Stimulated activated CD8-positive, alpha-beta memory T cell treated with anti-CD3 and anti-CD28 coated beads, Interleukin-2, amount 100 ng/mL, for 1 hour (primary cell): ENCODE measurements at places on chromosomes 1 and 21.

- DNase-seq: no peak
Observed at GRCh38 chr1:69650779-69651178, 83.1 kb downstream of the LRRC7 start.

DNA sequence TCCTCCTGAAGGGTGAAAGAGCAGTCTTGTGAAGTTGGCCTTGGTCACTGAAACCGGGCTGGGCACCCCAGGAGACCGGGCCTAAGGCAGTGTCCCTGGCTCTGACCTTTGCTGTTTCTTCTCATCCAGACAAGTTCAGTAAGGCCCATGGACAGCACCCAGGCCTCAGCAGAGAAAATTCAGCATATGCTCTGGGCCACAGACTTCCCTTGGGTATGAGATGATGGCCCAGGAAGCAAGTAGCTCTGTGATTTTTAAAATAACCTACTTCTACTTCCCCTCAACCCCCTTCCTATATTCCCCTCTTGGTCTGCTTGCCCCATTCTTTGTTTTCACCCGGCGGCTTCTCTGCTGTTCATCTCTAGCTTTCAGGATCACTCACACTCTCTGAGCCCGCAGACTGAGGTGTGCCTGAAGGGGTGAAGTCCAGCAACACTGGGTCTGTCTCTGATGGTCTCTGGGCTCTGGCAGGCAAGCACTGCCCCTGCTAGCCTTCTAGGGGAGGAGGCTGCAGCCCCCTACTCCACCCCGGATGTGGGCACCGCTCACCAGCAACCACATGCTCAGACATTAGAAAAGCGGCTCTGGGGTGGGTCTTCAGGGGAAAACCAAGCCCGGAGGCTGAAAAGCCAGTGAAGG lies 2.9 kb upstream of the GPR25 start:
- no peak for DNase-seq

DNA sequence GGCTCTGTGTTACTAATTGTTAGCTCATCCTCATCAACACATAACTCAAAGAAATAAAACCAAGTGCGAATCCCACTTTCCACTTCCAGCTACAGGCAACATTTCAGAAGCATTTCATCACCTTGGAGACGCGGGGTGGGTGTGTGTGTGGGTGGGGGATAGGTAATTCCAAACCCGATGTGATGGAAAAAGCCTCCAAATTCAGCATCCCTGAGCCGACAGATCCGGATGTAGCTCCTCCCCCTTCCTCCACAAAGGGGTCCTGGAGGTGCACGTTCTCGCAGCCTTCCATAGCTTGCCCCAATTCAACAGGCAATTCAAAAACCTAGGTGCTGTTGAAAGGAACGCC lies 486 bp downstream of the HSPA13 start:
- DNase-seq: no peak

GRCh38 chr1:109395602-109396512 lies 1.9 kb downstream of the SORT1 start:
- DNase-seq: no peak

DNA sequence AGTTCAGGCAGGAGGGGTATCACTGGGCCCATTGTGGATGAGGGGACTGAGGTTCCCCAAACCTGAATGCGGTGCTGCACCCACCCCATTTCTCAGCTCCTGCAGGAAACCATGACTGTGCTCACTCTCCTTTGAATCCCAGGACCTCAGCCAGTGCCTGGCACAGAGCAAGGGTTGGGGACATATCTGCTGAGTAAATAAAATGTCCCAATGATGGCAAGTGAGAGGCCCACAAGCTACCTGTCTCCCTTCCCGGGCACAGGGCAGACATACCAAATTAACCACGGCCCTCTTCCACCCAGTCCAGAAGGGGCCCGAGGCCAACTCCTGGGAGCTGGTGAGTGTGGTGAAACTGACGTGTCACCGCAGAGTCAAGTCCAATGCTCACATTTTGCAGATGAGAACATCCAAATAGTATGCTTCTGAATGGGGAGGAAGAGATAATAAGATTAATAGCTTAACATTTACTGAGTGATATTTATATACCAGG lies 97.6 kb downstream of the EPHB2 start:
- no peak for DNase-seq

DNA sequence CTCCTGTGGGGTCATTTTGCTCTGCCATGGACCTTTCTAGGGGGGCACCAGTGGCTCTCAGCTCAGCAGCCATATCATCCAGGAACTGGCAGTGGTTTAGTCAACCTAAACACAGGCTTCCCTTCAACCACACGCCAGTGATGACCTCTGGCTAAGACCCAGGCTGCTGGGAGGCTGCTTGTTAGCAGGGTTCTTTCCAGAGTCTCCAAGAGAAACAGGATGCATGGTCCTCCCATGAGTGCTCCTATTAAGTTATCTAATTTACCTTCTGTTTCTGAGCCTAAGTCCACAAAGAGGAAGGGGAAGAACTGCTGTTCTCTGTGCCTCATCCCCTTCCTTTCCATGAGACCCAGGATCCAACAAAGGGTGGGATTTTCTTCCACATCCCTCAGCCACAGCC lies 137.3 kb upstream of the PLXNA2 start:
- no peak for DNase-seq

GRCh38 chr1:33244143-33244808 lies 12.0 kb upstream of the ZNF362 start:
- DNase-seq: no peak

GRCh38 chr1:64864018-64864940 lies 102.1 kb downstream of the JAK1 start:
- peak; percentile 36 for DNase-seq

DNA sequence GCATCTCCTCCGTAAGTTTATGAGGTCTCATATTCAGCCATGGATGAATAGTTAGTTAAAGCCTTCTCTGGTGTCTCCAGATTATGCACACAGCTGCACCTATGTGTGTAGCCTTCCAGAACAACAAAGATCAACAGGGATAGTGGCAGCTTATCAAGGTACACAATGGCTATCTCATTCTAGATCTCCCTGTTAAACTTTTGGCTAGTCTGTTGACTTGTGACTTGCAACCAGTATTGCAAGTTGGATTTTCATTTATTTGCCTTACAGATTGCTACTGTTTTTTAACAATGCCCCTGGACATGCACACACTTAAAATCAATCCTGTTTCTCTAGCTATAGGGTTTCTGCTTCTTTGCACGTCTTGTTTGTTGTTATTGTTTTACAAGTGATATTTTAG lies 363.2 kb downstream of the OMA1 start:
- no peak for DNase-seq

GRCh38 chr1:164707868-164708331 lies 148.9 kb downstream of the PBX1 start:
- no peak for DNase-seq

DNA sequence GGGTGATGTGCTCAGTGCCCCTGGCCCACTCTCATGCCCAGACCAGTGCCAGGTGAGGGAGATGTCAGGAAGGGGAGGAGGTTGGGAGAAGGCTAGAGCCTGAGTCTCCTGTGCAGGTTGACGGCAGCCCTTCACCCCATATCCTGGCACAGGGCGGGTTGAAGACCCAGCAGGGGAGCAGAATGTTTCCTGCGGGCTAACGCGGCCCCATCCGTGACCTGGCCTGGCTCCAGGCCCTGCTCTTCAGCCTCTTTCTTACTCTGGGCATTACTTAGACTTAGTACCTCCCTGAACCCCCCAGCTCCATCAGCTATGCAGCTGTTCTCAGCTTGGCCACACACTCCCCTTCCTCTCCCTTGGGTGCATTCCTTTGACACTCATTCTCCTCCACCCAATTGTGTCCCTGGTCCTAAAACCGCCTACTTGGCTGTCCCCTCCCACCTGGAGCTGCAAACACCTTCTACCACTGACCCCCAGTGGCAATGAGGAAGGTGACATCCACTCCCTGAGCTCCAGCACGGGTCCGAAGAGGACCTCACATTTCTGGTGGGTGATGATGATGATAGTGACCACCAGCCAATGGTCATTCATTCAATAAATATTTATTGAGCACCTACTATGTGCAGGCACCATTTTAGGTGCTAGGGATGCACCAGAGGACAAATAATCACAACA lies 179.0 kb downstream of the PTPRU start:
- DNase-seq: no peak

- no peak for DNase-seq
Observed at GRCh38 chr1:182721525-182721924, 37.1 kb upstream of the RGS8 start.

GRCh38 chr1:109975718-109976117 lies 8.8 kb upstream of the AHCYL1 start:
- no peak for DNase-seq

DNA sequence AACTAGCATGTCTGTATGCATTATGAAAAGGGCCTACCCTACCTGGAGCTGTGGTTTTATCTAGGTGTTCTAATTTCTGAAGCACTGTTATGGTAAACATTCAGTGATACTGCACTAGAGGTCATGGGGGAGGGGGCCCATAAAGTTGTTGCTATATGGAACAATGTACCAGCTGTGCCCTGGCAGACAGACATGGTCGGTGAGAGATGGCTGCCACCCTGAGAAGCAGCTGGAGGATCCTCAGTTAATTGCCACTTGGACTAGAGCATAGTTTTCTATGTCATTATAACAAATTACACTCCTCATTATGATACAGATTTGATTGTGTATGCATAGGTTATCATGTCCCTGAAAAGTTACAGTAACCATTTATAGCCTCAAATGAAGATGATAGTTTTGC lies 45.4 kb downstream of the ILDR2 start:
- DNase-seq: no peak

DNA sequence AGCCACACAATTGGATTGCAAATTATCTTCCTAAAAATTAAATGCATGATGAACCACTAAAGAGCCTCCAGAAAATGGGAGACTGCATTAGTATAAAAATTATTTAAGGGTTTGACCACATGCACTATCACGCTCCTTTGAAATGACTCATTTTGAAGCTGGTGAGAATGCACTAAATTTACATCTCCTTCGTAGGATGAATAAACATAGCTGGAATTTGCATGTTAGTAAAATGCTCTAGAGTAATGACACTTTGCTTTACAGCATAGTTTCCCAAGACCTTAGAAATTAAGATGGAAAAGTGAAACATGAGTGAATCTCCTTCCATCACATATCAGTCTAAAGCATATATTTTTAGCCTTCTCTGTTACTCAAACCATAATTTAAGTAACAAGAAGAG lies 2.4 kb downstream of the PLPPR4 start:
- DNase-seq: no peak

DNA sequence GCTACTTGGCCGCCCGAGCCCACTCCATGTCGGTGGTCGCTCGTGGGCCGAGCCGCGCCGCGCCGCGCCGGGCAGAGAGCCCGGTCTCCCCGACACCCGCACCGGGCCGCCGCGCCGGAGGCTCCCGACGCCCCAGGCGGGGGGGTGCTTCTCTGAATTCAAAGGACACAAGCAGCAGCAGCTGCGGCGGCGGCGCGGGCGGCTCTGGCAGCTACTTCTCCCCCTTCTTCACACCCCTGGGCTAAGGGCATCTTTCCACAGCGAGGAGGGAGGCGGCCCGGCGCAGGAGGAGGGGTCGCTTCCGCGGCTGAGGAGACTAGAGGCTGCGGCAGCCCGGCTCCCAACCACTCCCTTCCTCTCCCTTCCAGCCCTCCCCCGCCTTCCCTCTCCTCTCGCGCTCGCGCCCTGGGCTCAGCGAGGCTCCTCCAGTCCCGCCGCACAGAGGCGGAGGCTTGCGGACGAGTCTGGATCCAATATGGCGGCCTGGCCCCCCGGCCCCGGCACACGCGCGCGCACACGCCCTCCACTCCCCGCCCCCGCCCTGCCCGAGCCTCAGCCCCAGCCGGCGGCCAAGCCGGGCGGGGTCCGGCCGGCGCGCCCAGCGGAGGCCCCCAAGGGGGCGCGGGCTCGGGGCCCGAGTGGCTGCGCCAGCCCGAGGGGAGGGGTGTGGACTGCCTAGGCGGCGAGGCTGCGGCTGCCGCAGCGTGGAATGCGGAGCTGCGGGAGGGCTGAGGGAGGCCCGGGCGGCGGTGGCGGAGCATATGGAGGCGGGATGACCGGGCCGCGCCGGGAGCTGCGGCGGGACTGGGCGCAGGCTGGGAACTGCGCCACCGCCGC lies at the start of gene CDC42BPA:
Gene CDC42BPA (minus strand): TSS at position 477 of the 837 bp plus-strand sequence. CDS start 1,310 bp downstream, outside the sequence.
- no peak for DNase-seq

GRCh38 chr1:21379571-21379970 lies 60.4 kb upstream of the NBPF3 start:
- DNase-seq: no peak

DNA sequence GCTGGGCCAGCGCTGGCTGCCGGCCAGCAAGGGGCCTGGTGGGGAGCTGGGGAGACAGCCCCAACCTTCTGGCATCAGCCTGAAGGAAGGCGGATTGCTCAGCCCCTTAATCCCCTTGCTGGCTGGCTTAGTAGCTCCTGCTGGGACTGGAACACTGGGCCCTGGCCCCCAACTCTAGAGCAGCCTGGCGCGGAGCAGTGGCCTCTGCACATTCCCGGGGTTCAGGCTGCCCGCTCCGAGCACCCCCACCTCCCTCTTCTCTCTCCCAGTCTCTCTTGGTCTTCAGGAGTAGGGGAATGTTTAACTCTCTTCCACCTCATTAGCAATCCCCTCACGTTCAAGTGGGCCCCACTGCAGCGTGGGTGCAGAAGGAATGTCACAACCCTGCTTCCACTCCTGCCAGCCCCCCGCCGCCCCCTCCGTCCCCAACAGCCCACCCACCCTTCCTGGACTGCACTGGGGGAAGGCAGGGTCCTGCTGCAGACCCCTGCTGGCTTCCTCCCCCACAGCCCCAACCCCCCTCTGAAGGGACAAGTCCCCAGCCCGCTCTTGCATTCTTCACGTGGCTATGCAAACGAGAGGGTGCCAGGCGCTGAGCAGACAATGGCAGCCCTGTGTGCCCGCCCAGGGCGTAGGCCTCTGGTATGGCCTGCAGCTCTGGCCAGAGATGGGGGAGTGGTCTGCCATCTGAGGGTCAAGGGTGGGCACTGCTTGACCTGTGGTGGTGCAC lies 980 bp upstream of the CLDN19 start:
- no peak for DNase-seq

DNA sequence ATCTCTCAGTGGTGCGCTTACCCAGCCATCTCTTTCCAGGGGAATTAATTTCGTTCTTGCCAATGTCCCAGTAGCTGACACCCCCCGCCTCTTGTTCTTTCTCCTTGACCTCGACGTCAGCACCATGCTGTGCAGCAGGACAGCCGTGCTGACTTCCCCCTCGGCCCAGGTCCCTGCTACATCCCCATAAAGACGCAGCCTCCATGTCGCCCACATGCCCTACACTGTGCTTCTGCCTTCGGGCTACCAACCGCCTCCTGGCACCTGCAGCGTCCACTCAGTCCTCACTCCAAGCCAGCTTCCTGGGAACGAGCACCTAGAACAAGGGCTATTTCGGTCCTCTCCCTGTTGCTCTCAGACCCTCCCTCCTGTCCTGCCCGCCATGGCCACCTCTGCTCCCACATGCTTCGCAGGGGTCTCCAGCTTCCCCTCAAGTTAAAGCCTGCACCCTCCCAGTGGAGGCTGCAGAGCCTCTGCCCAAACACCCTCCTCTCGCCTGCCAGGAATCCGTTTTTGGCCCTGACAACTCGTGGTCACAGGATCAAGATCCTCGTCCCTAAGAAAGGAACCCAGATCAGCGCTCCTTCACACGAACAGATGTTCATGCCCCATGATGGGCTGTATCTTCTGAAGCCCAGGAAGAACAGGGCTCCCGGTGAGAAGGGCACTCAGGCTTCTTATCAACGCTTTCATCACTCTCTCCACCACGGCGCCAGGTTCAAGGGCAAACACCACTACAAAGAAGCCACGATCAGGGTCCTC lies 109.7 kb downstream of the NPHP4 start:
- DNase-seq: no peak

GRCh38 chr1:16073490-16074119 lies at the start of gene FAM131C:
Gene FAM131C (minus strand): TSS chr1:16073651. CDS start chr1:16073442, 209 bp downstream.
- no peak for DNase-seq
